ENCODE measurements at places on chromosomes 5 and 9.

DNA sequence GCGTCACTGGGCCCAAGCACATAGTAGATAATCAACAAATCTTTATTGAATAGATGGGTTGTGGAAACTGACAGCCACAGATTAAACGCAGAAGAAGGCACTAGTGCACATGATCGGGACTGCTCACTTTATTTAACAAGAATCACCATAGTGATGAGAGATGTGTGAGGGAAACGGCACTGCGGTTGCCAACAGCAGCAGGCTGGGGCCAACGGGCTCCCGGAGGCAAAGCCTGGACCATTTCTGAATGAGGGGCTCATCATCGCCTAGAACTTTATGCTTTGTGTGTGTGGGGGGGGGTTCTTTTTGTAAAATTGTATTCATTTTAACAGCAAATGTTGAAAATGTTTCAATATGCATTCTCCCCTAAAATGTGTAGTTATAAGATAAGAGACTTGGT is 61.9 kb upstream of the RUFY1 start:
- no peak for DNase-seq

GRCh38 chr5:168712280-168712924 is 133.2 kb upstream of the PANK3 start:
- no peak for DNase-seq

DNA sequence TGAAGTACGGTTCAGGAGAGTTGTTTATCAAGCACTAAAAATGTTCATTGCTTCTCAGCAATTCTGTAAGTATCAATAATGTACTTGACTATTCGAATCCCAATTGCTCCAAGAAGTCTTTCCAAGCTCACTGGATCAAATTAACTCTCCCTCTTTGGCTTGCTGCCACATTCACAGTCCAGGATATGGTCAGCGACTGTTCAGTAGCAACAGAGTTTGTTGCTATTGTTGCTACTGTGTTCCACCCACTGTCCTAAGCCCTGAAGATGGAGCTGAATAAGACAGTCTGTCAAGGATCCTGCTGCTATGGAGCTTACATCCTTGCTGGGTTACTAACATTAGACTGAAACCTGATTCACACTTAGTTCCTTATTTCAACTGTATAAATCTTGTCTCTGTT is 110.8 kb downstream of the FGF10 start:
- no peak for DNase-seq

- DNase-seq, result no peak
Observed at GRCh38 chr5:99765011-99765410, 770.2 kb upstream of the FAM174A start.

- no peak for DNase-seq
Observed at GRCh38 chr5:131992370-131992769, 19.1 kb downstream of the ACSL6 start.

GRCh38 chr9:135604437-135605237 is 34.7 kb downstream of the GLT6D1 start:
- no peak for DNase-seq

DNA sequence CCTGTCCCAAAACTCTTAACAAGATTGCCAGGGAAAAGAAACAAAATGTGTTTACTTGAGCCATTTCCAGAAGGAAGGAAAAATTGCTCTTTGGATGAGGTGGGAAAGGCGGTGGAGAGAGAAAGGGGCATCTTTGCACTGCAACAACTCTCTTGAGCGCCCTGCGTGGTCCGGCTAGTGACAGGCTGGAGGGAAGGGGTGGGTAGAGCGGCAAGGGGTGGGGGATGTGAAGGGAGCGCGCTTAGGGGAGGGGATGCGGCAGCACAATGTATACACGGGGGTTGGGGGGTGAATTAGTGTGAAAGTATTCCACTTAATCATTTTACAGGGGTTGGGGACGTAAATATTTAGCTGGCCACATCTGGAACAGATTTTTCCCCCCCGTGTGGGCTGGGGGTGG is 1.3 kb downstream of the FGF10 start:
- no peak for DNase-seq

- DNase-seq, result no peak
Observed at GRCh38 chr9:127915801-127916719, 781 bp downstream of the ST6GALNAC4 start.

- no peak for DNase-seq
Observed at GRCh38 chr5:89967771-89968444, 441.6 kb downstream of the CETN3 start.

GRCh38 chr5:1121044-1121443 is 9.2 kb upstream of the SLC12A7 start:
- no peak for DNase-seq

- DNase-seq, result no peak
Observed at GRCh38 chr5:132203916-132204315, 23.7 kb downstream of the P4HA2 start.

- DNase-seq, result no peak
Observed at GRCh38 chr5:63794296-63794695, 167.9 kb downstream of the HTR1A start.

DNA sequence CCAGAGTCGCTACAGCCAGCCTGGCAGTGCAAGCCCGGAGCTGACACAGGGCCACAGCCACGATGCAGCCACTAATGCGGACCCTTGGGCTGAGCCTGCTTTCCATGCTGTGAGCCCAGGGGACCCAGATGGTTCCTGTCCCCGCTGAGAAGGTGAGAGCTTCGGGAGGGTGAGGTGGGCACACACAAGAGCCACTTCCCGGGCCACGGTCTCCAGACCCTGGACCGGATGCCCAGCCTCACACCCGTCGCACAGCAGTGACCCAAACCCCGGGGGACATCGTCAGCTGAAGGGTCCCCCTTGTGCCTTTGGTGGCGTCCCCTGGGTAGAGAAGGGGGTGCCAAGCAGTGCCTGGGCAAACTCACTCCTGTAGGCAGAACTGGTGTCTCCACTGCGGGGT is 13.4 kb downstream of the PAEP start:
- DNase-seq, result no peak

GRCh38 chr5:8600843-8601242 is 731.9 kb downstream of the MTRR start:
- no peak for DNase-seq

GRCh38 chr9:81574405-81574804 is 114.9 kb downstream of the TLE1 start:
- DNase-seq, result no peak
